Sciatic nerve (tissue), 2 donors: ENCODE measurements at places on chromosomes 12 and 14. TPM values are rescaled to one million over a fixed set of nuclear protein-coding genes. Genes with fewer than 3 reads are reported as not detected.

DNA sequence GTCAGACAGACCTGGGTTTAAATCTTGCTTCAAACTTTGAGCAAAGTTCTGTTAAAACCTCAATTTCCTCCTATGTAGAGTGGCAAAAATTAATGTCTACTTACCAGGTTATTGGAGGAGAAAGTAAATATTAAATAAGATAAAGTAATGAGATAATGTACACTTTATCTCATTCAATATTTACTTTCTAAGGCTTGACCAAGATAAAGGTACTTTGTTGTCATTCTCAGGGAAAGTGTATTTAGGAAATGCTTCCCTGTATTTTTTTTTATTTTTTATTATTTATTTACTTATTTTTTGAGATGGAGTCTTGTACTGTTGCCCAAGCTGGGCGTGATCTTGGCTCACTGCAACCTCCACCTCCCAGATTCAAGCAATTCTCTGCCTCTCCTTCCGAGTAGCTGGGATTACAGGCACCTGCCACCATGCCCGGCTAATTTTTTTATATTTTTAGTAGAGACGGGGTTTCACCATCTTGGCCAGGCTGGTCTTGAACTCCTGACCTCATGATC, 4.7 kb downstream of the FAM161B start:
- no peak for DNase-seq

- DNase-seq: no peak
These were observed 1358.8 kb downstream of the LRFN5 start for GRCh38 chr14:42965512-42965911.

DNA sequence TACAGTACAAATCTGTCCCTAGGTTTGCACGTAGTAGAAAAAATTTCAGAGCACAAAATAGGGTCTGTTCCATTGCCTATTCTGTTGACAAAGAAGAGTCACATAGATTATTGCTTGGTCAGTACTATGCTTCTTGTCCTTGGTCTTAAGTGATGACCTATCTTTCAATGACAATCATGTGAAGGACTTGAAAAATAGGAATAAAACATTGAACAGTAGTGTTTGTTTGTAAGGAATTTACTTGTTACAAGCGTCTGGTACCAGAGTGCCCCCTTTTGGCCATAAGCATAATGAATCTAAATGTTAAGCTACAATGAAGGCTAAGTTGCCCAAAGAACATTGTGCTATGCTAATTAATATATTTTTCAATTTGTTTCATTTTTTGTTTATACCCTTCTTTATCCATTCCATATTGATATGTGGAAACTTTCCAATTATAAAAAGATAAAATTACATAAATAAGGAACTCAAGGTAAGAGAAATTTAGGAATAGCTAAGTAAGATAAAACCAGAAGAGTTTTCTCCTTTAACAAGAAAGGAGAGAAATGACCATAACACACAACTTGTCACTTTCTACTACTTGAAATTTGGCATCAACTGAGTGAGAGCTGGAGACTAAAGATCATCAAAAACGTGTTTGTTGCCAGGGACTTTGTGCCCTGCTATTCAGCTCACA, 204.7 kb downstream of the EPS8 start:
- no peak for DNase-seq

GRCh38 chr14:97401714-97402113, 604.5 kb downstream of the VRK1 start:
- DNase-seq: no peak

DNA sequence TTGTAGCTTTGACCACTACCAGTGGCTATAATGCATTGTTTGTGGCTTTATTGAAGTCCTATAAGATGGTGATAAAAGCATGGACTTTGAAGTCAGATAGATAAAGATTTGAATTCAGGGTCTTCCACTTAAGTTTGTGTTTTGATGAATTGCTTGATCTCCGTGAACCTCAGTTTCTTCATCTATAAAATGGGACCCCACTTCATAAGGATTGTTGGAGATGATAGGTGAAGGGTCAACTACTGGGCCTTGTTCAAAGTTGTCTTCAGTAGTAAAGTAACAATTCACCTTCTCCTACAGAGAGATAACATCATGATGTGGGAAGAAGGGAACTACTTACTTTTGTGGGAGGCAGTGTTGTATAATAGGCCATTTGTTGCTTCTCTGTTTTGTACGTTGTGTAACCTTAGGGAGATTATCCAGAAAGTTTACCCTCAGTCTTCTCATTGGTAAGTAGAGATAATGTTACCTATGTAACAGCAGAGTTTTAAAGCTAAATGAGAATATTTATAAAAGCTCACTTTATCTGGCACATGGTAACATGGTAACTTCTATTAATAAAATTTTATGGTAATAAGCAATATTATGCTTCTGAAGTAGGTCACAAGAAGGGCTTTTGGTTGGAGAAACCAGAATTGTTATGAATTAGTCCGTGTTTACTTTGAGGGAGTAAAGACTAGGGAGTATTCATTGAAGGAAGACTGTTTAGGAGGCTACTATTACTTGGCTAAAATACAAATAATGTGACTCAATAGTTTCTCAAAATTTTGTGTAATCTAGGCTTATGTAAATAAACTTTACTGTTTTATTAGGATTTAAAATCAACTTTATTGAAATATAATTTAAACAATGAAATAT, 15.1 kb downstream of the ADIPOR2 start:
- DNase-seq: no peak

DNA sequence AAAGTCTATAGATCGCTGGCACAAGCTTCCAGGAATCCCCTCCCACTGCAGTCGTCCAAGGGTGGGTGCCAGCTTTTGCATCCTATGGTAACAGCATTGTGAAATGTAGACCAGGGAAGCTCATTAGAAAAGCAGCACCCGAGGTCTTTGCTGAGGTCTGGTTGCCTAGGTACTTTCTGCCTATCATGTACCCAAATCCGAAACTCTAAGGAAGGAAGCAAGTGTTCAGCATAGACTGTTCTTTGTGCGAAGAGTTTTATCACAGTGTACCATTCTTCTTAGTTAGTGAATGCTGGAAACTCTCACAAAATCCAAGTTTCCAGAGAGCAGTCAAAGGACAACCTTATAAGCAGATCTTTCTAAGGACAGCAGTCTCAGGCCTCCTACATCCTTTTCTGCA, 1532.7 kb upstream of the TMEM132C start:
- no peak for DNase-seq

DNA sequence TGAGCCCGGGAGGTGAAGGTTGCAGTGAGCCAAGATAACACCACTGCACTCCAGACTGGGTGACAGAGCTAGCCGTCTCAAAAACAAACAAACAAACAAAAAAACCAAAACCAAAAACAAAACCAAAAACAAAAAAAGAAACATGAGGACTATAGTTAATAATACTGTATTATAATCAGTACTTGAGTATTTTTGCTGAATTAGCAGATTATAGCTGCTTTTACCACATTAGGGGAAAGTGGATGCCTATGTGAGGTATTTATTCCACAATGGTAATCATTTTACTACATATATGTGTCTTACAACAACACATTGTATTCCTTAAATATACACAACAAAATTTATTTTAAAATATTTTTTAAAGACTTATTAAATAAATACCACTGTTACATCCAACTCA, 101.4 kb upstream of the PPP4R3A start:
- DNase-seq: no peak

GRCh38 chr12:131528144-131528543, 182.7 kb upstream of the SFSWAP start:
- no peak for DNase-seq

DNA sequence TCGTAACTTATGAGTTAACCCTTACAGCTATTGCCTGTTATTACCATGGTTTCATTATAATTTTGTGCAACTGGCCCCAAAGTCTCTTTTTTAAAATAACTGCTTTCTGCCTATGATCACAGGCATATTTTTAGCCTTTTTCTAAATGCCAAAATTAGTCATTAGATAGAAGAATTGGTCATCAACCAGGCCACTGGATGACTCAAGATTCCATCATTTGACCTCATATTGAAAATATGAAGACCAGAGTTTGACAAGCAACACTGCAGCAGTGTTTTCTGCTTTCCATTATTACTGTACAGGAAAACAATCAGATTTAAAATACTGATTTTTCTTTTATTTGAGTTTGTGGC, 54.7 kb upstream of the OTOGL start:
- DNase-seq: no peak

DNA sequence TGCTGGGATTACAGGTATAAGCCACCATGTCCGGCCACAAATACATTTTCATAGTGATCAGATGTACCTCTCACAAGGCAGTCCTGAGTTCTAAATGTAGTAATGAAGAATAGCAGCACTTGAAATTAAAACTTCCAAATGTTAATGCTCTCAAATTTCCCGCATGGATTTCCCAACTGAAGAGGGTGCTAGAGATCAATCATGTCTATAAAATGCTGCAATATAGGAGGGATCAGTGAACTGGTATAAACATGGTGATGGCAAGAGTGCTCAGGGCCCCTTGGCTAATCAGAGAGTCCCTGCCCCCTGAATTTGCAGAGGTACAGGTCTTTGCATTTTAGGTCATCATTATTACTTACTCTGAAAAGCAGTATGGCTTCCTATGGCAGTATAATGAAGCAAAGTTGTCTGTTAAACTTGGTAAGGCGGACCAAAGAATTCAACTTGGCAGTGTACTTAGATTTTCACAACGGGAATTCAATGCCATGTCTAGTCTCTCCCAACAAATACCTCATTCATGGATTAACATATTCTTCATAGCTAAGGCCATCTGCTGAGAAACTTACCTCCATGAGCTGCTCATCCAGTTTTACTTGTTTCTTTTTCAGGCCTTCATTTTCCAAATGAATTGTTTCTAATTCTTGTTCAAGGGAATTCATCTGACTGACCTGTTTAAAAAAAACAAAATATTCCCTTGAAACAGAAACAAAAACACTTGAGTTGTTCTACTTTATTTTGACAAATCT, 67.0 kb upstream of the SAV1 start:
- no peak for DNase-seq

GRCh38 chr12:1880153-1880845, 38.2 kb downstream of the CACNA2D4 start:
- no peak for DNase-seq

DNA sequence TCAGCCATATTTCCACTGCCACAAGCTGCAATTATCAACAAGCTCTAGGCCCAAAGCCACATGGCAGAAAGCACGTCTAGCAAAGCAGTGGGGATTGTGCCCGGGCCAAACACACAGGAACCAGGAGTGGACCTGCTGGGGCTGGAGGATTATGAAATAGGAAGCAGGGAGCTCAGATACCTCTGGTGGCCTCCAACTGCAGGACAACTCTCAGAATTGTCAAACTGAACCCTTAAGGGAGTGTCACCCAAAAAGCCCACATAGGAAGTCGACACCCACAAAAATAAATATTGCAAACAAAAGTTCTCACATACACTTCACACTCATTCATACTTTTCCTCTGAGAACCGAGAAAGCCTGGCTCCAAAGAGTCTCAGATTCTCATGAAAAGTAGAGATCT, 26.1 kb downstream of the KCTD10 start:
- DNase-seq: no peak

GRCh38 chr12:74963867-74964331, 245.7 kb downstream of the KCNC2 start:
- no peak for DNase-seq

- no peak for DNase-seq
These were observed 113.3 kb downstream of the PTPRO start for GRCh38 chr12:15435597-15435996.

- DNase-seq: no peak
These were observed 6.1 kb downstream of the RAPGEF3 start for GRCh38 chr12:47752552-47752951.

- no peak for DNase-seq
These were observed 3.6 kb downstream of the IFI27L2 start for GRCh38 chr14:94125659-94126418.

DNA sequence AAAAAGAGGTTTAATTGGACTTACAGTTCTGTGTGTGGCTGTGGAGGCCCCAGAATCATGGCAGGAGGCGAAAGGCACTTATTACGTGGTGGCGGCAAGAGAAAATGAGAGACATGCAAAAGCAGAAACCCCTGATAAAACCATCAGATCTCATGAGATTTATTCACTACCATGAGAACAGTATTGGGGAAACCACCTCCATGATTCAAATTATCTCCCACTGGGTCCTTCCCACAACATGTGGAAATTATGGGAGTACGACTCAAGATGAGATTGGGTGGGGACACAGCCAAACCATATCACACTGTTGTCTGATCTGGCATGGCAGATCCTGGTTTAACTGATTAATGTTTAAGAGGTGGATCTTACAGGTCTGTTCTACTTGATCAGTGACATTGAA, 5.6 kb downstream of the DDX47 start:
- DNase-seq: no peak

DNA sequence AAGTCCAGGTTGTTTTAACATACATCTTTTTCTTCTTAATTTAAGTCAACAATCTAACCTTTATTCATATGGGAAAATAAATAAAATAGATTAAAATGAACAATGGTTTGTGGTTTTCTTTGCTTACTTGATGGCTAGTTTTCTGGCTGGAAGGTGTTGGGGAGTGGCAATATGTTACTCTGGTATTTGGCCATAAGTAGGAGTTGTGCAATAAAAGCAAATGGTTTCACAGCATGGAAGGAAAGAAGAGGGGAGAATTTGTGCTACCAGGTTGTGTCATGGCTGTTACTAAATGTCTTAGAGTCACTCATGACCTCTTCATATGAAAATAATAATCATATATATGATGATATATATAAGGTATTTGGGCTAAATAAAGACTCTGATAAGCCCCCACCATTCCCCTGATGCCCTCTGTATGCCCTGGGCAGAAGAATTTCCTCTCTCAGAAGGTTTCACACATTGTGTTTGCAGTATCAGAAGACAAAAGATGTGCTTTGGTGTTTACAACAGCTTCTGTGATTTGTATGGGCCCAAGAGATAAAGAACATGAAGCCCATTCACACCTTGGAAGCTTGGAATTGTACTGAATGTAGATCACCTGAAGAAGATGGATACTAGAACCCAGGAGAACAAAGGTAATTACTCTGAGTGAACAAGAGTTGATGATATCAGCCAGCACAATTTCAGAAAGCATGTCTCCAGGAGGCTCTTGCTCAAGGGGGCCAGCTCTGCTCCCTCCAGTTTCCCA, 160.9 kb downstream of the ALG10B start:
- DNase-seq: no peak

DNA sequence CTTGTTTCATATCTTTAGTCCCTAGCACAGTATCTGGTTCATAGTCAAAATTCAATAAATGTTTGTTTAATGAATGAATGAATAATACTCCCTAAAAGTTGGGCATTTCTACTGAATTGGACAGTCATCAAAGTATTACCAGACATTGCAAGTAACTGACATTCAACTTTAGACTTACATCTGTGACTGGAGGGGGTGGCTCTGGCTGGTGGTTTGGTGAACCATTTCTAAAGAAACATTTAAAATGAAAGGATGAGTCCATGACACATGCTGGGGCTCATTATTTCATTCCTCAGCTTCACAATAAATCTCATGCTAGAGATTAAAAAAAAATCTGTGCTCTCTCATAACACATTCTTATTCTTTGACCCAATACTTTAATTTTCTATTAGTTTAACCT, 20.6 kb upstream of the CSRNP2 start:
- DNase-seq: no peak

Gene GPD1
- total RNA-seq: 32.2 TPM

Gene EID3
- 8.5 TPM for total RNA-seq

Gene DNAJC22
- total RNA-seq: not detected

Gene ASB8
- 36.0 TPM for total RNA-seq

Gene ERC1
- total RNA-seq: 83.5 TPM

Gene TSPAN8
- total RNA-seq: 76.1 TPM
